NCI-H2171 treated with DMSO at 0.1 percent for 48 hours (cell line): ENCODE measurements at places on chromosomes 7 and 10.
A peak's percentile ranks its signal among the peaks of the same experiment; 100 is the strongest.

- DNase-seq: no peak
These were observed 83.4 kb downstream of the ARID5B start for GRCh38 chr10:61984803-61985418.

- no peak for DNase-seq
These were observed 301.0 kb downstream of the PRPF18 start for GRCh38 chr10:13887761-13888160.

GRCh38 chr7:22426463-22427094, 69.6 kb upstream of the RAPGEF5 start:
- DNase-seq: no peak

GRCh38 chr10:52198540-52198939, 115.5 kb upstream of the DKK1 start:
- DNase-seq: no peak

- no peak for DNase-seq
These were observed 31.8 kb downstream of the WNT16 start for GRCh38 chr7:121360564-121360963.

GRCh38 chr7:34747867-34748727, 90.1 kb downstream of the NPSR1 start:
- DNase-seq: peak; percentile 88

DNA sequence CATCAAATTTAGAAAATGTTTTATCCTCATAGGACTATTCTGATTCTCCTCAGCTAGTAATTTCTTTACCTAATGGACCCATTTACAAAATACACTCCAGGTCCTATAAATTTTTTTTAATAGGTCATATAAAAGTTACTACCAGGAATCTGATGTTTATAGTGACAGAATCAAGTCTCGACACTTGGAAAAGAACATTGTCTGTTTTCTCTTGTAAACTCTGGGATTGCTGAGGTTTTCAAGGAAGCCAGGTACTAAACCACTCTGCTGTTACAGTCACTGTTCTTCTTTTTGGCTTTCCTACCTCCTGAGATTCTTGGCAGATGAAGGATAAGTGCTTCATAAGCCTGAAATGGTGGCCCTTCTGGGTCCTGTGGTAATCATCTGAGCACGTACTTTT, 493.1 kb downstream of the AUTS2 start:
- DNase-seq: no peak

DNA sequence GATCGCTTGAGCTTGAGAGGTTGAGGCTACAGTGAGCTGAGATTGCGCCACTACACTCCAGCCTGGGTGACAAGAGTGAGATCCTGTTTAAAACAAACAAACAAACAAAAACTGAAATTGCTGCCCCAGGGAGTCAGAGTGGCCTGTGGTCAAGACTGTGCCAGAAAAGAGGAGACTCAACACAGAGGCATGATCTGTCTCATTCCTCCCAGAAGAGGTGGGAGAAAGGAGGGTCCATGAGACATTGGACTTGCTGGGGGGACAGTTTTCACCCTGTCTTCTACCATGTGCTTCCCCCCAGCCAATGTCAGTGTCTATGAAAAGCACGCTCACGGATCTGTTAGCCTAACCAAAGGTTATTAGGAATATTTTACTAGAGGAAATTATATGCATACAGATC, 3.2 kb downstream of the ZNF853 start:
- DNase-seq: no peak

DNA sequence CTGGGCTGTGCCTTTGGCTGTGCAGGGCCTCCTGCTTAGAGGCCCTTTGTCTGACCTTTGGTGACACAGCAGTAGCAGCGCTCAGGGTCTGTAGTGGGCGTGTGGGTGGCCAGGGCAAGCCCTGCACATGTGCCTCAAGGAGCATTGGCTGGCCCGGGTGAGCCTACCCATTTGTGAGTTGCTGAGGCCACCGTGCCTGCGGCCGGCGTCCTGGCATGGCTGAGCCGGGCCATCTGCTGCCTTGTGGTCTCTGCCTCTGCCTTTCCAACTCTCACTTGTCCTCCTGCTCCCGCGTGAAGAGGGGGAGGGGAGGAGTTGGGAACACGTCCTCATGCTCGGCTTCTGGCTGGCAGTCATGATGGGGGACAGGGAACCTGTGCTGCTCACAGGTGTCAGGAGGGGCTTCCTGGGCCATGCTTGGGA, 9.2 kb upstream of the ORAI2 start:
- no peak for DNase-seq

- no peak for DNase-seq
These were observed 105.7 kb upstream of the FAM20C start for GRCh38 chr7:86629-87028.

- DNase-seq: no peak
These were observed 66.1 kb upstream of the CYP2C18 start for GRCh38 chr10:94617389-94617944.

GRCh38 chr7:126702242-126703016, 550.3 kb downstream of the GRM8 start:
- DNase-seq: no peak

DNA sequence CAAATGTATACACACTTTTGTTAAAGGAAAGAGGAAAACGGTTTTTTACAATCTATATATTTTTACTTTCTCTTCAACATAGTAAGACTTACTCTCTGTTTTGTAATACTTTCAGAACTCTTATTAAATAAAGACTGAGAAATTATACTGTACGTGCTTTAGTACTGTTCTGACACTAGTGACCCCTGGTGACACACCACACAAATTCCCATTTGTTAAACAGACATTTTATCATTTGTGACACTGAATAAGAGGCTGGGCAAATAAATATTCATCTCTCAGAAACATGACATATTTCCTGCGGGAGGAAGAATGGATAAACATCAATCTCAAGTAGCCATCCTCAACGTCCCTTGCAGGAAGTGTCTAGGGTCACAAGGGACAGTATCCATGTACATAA, 68.9 kb upstream of the ZNF33B start:
- no peak for DNase-seq

DNA sequence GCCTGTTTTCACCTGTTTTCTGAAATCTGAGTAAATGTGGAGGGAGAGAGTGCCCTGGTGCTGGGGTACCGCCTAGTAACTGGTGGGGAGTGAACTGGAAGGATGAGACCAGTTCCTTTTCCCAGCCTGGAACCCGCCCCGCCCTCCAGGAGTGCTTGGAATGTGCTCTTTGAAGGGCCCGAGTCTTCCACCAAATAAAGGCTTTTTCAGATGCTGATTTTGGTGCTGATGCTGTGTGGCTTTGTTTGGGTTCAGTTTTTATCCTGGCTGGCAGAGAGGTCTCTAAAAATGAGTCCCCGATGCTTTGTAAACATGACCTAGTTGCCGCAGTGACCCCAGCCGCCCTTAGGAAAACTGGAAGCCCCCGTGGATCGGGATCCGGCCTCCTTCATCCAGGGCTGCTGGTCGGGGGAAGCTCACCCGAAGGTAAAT, 25.9 kb downstream of the FOXK1 start:
- no peak for DNase-seq

DNA sequence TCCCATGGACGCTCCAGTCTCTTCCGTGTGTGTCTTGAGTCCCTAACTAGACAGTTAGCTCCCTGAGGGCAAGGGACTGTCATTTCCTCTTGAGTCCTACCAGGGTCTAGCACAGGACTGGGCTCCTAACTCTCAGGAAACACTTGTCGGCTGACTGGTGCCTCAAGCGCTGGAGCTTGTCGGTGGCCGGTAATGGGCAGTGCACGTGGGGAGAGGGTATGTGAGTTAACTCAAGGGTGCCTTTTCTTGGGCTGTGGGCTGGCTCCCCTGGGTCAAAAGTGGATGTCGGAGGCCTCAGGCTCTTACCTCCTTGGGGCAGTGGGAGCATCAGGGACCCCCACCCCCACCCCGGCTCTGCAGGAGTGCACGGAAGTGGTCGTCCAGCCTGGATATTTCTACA, 32.9 kb downstream of the ZNF775 start:
- DNase-seq: no peak
